ENCODE measurements at places on chromosomes 1 and 21. TPM values are rescaled to one million over a fixed set of nuclear protein-coding genes. Genes with fewer than 3 reads are reported as not detected.

P3H1 gene
- 80.8 TPM for total RNA-seq

POFUT2 gene
- 20.3 TPM for total RNA-seq

DPT gene
- total RNA-seq, result not detected

ZNF593OS gene
- total RNA-seq, result not detected

C1orf94 gene
- not detected for total RNA-seq

CYP4B1 gene
- not detected for total RNA-seq
